ENCODE measurements at places on chromosomes 4 and X. TPM values are rescaled to one million over a fixed set of nuclear protein-coding genes. Genes with fewer than 3 reads are reported as not detected.

GRCh38 chr4:4254666-4255065, 6.6 kb upstream of the TMEM128 start:
- no peaks in the 10 kb centered on the region for H3K27me3 ChIP-seq
- H3K4me1 ChIP-seq: no peaks in the 10 kb centered on the region
- H3K27ac ChIP-seq: no peak overlapping the region
- no peak for DNase-seq

DNA sequence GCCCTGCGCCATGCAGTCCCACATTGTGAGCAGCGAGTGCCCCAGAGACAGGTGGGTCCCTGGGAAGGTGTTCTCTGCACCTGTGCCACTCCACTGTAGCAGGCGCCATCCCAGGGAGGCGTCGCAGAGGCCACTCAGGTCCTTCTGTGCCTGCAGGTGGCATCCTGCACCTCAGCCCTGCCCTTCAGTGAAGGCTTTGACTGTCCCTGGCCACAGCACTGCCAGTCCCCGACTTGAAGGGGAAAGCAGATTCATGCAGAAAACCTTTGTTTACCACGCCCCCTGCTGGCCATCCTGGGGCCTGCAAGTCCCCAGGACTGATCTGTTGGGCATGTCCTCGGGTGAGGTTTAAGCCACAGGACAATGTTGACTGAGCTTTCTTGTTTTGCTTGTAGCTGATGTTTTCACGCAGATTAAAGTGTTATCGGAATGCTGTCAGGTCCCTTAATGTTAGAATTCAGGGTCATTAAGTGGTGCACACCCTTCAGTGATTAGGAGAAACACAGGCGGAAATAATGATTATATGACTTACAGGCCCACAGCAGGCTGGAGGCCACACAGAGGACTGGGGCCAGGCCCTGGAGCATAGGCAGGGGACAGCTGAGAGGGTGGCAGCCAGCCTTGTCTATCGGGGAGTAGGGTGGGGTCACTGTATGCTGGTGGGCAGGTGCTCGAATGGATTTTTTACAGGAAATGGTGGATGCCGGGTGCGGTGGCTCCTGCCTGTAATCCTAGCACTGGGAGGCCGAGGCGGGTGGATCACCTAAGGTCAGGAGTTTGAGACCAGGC, 5.0 kb downstream of the TACC3 start:
- H3K4me1 ChIP-seq: peaks cover 91% of the 10 kb centered on the region
- H3K27ac ChIP-seq: peak overlapping the region; percentile 90
- H3K4me3 ChIP-seq: no peak overlapping the region
- no peaks in the 10 kb centered on the region for H3K27me3 ChIP-seq
- peak; percentile 91 for DNase-seq
- peaks cover 62% of the 10 kb centered on the region for H3K36me3 ChIP-seq

The NOP14 gene
- total RNA-seq: 72.0 TPM

The MAGIX gene
- total RNA-seq: 0.93 TPM

The NAA11 gene
- total RNA-seq: not detected

- DNase-seq: no peak
- no peak overlapping the region for H3K4me3 ChIP-seq
- no peaks in the 10 kb centered on the region for H3K36me3 ChIP-seq
- H3K27me3 ChIP-seq: peaks cover 10% of the 10 kb centered on the region
- no peak overlapping the region for H3K27ac ChIP-seq
- H3K4me1 ChIP-seq: no peaks in the 10 kb centered on the region
Observed at GRCh38 chr4:6111354-6111960, 88.9 kb downstream of the JAKMIP1 start.

DNA sequence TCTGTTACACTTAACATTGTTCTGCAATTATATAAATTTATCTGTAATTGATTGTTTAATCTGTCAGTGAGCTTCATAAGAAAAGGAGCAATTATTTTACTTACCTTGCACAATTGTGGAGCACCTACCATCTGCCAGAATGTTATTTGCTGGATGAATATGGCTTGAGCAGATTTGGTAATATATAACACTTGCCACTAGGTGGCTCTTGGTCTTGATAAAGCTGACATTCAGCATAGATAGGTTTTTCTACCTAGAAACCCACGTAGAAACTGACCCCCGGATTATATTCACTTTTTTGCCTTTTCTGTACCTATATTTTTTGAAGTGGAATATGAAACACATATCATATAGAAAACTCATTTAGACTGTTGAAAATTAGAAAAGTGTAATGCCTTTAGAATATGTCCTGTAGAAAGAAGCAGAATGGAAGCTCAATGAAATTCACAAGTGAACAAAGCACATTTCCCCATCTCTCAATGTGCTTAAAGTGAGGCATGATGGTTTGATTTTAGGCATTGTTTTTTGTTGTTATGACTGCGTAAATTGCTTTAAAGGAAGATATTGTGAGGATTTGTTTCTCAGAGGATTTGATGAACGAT, 9.5 kb downstream of the RBPJ start:
- H3K27me3 ChIP-seq: no peaks in the 10 kb centered on the region
- H3K4me1 ChIP-seq: peaks cover 26% of the 10 kb centered on the region

DNA sequence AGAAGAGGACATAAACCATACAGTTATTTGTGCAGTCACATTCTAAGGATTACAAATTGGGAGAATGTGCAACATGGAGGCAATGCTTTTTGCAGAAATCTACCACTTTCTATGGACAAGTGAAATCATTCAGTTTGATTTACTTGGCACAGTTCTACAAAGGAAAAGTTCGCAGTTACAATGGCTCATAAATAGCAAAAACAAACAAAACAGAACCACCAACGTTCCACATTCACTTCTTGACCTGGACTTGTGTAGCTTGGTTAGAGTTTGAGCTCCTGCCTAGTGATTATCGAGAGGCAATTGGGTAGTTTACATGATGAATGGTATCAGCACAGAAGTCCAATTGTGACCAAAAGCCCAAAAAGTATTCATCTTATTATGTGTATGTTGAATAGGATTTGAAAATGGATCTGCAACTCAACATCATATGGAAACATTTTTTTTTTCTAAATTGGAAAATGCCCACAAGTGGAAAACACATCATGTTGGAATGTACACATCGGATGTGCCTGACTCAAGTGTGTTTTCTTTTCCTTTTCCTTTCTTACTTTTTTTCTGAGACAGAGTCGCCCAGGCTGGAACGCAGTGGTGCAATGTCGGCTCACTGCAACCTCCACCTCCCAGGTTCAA, 123.8 kb downstream of the LUZP4 start:
- H3K27ac ChIP-seq: no peak overlapping the region
- H3K4me3 ChIP-seq: no peak overlapping the region
- no peaks in the 10 kb centered on the region for H3K36me3 ChIP-seq
- H3K4me1 ChIP-seq: no peaks in the 10 kb centered on the region
- H3K27me3 ChIP-seq: peaks cover 39% of the 10 kb centered on the region

The EOLA2 gene
- total RNA-seq: 54.3 TPM

The RADX gene
- total RNA-seq: 10.6 TPM

DNA sequence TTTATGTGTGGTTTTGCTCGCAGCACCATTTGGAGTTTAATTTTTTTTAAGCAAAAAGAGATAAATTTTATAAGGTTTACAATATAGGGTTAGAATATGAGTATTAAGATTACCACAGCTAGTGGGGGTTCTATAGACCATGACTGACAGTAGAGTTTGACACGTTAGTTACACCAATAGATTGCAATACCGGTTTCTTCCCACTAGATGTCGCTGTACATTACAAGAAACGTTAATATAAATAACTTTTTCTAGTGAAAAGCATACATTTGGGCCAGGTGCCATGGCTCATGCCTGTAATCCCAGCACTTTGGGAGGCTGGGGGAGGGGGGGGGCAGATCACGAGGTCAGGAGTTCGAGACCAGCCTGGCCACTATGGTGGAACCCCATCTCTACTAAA, 433.6 kb downstream of the MAGEB5 start:
- H3K4me1 ChIP-seq: no peaks in the 10 kb centered on the region
- H3K36me3 ChIP-seq: no peaks in the 10 kb centered on the region
- no peak overlapping the region for H3K4me3 ChIP-seq
- no peaks in the 10 kb centered on the region for H3K27me3 ChIP-seq
- no peak overlapping the region for H3K27ac ChIP-seq

GRCh38 chr4:147786031-147786430, 54.1 kb downstream of the ARHGAP10 start:
- H3K27me3 ChIP-seq: no peaks in the 10 kb centered on the region
- H3K4me1 ChIP-seq: peaks cover 28% of the 10 kb centered on the region
- DNase-seq: no peak
- no peak overlapping the region for H3K27ac ChIP-seq
- no peaks in the 10 kb centered on the region for H3K36me3 ChIP-seq

DNA sequence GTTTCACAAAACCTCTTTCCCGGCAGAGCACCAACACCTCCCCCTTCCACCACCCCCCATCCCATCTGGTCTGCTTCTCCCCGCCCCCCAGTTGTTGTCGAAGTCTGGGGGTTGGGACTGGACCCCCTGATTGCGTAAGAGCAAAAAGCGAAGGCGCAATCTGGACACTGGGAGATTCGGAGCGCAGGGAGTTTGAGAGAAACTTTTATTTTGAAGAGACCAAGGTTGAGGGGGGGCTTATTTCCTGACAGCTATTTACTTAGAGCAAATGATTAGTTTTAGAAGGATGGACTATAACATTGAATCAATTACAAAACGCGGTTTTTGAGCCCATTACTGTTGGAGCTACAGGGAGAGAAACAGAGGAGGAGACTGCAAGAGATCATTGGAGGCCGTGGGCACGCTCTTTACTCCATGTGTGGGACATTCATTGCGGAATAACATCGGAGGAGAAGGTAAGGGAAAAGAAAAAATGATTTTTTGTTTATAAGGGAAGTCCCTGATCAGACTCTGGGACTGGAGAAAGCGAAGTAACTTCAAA, at the start of gene PDGFRA:
Gene PDGFRA, plus strand, starts transcription at position 333 of the 541 bp plus-strand sequence. CDS start 29,476 bp downstream, outside the sequence.
- H3K36me3 ChIP-seq: no peaks in the 10 kb centered on the region
- peak within 1 kb of the TSS; percentile 85 for H3K4me3 ChIP-seq
- H3K27me3 ChIP-seq: peaks cover 88% of the 10 kb centered on the region

GRCh38 chr4:183099537-183100297, 660 bp downstream of the WWC2 start:
- peak overlapping the region; percentile 55 for H3K4me3 ChIP-seq
- peak; percentile 13 for DNase-seq
- no peaks in the 10 kb centered on the region for H3K36me3 ChIP-seq

GRCh38 chr4:73750730-73751129, 10.4 kb downstream of the CXCL8 start:
- no peaks in the 10 kb centered on the region for H3K27me3 ChIP-seq
- no peaks in the 10 kb centered on the region for H3K36me3 ChIP-seq
- DNase-seq: no peak

The FAM13A gene
- total RNA-seq: 4.4 TPM

- no peak overlapping the region for H3K27ac ChIP-seq
- H3K4me1 ChIP-seq: peaks cover 8% of the 10 kb centered on the region
- DNase-seq: no peak
- H3K4me3 ChIP-seq: no peak overlapping the region
- no peaks in the 10 kb centered on the region for H3K27me3 ChIP-seq
Observed at GRCh38 chr4:15848191-15848842, 70.2 kb downstream of the CD38 start.

The CLCN4 gene
- total RNA-seq: 0.02 TPM

DNA sequence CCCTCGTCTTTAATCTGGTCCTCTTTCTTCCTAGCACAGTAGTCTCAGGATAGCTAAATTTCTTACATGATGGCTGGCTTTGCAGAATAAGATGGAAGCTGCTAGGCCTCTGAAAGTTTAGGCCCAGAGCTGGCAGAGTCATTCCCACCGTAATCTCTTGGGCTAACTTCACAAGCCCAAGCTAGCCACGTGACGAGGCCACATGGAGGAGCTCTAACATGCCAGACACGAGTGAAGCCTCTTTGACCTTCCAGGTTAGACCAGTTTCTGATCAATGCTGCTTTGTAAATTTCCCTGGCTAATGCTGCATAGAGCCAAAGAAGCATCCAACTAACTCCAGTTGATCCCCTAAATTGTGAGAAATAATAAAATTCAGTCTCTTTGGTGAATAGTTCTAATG, 9.5 kb upstream of the CENPE start:
- no peaks in the 10 kb centered on the region for H3K36me3 ChIP-seq
- DNase-seq: no peak
- no peak overlapping the region for H3K4me3 ChIP-seq
- peaks cover 5% of the 10 kb centered on the region for H3K4me1 ChIP-seq

The ENPP6 gene
- total RNA-seq: 0.24 TPM

DNA sequence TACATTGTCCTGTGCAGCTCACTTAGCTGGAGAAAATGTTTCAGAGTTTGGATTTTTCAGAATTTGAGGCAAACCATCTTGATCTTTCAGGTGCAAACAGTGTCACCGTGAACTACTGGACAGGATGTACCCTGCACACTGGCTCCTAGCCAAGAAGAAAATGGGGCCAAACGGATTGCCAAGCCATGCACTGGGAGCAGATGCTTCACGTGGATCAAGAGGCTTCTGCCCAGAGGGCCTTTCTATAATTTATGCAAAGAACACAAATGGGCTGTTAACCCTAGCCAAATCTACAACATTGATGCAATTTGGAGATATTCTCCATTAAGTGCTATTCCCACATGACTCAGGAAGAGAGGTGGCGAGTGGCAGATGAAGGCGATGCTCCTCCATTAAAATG, 46.9 kb upstream of the ATP8A1 start:
- no peaks in the 10 kb centered on the region for H3K27me3 ChIP-seq
- peaks cover 2% of the 10 kb centered on the region for H3K36me3 ChIP-seq
- no peaks in the 10 kb centered on the region for H3K4me1 ChIP-seq
- no peak overlapping the region for H3K4me3 ChIP-seq

GRCh38 chr4:94566420-94566819, 114.7 kb downstream of the PDLIM5 start:
- no peak for DNase-seq
- no peaks in the 10 kb centered on the region for H3K27me3 ChIP-seq
- no peak overlapping the region for H3K4me3 ChIP-seq
- peaks cover 4% of the 10 kb centered on the region for H3K4me1 ChIP-seq

DNA sequence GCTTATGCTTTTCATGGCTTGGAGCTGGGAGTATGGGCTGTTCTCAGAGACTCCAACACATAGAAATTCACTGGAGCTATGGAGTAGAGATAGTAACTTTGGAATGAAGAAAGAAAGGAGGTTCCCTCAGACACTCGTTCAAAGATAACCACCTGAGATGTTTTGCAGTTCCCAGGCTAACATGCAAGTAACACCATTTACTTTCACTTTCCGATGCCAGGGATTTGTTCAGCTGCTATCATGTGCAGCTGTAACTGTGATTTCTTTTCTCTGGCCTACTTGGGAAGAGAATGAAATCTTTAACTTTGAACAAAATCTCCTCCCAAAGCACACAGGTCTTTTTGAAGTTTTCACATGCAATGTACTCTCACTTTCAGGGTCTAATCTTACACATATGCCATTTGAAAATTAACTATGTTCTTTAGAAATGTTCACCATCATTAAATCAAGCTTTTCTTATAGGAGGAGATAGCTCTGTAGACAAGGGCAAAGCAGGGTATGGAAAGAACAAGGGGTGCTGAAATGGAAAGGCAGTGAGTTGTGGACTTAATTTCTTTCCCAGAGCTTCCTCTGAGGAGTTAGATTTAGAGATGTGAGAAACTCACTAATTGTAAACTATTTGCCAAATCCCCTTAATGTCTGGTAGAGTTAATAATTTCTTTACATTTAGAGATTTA, 514.3 kb downstream of the PDHA2 start:
- DNase-seq: no peak
- H3K4me3 ChIP-seq: no peak overlapping the region
- no peaks in the 10 kb centered on the region for H3K4me1 ChIP-seq
- H3K36me3 ChIP-seq: no peaks in the 10 kb centered on the region
- no peak overlapping the region for H3K27ac ChIP-seq
- no peaks in the 10 kb centered on the region for H3K27me3 ChIP-seq

The F8A3 gene
- total RNA-seq: 0.23 TPM

GRCh38 chrX:1899841-1900240, 285.0 kb downstream of the ASMT start:
- no peaks in the 10 kb centered on the region for H3K36me3 ChIP-seq
- no peaks in the 10 kb centered on the region for H3K27me3 ChIP-seq
- no peak overlapping the region for H3K4me3 ChIP-seq
- H3K27ac ChIP-seq: no peak overlapping the region
- DNase-seq: no peak
- no peaks in the 10 kb centered on the region for H3K4me1 ChIP-seq

Measured in activated T-cell treated with anti-CD3 and anti-CD28 coated beads, Interleukin-2, amount 50 U/mL, for 72 hours (primary cell).